ENCODE measurements at places on chromosomes 5 and 9.

- DNase-seq: no peak
These were observed 260.8 kb downstream of the PAPPA start for GRCh38 chr9:116414374-116414773.

DNA sequence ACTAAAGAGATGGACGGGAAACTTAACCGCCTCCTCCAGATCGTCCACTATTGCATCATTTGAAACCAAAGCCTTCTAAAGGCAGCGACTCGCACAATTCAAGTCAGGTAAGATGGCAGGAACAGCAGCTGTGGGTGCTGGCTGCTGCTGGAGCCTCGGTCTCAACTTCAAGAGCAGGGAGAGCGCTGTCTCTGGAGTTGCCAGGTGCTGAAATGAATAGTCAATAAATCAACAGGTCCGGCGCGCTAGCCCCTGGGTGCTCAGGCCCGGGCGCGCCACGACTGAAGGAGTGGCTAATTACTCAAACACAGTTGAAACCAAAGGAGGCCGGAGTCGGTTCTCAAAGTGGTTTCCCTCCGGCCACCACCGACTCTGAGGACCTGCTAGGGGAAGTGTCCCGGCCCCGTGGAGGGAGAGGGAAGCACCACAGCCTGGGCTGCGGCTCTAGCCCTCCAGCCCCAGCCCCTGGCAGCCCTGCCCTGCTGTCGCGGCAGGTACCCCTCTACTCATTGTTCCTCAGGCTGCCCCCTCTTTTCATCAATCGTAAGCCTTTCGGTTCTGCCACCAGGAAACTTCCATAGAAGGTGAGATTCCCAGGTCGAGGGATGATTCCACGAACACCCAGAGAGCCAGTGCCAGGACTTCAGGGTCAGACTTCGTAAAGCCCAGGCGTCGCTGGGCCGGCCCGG is 804 bp downstream of the TTC39B start:
- peak; percentile 15 for DNase-seq

DNA sequence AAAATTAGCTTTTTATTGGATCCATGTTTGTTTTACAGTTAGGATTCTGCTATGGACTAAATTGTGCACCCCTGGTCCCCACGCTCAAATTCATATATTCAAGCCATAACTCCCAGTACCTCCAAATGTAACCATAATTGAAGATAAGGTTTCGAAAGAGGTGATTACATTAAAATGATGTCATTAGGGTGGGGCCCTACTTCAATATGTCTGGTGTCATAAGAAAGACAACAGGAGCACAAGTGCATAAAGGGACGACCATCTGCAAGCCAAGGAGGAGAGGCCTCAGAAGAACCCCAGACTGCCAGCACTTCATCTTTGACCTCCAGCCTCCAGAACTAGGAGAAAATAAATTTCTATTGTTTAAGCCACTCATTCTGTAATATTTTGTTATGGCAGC is 7.4 kb upstream of the HNRNPA0 start:
- DNase-seq: peak; percentile 43

DNA sequence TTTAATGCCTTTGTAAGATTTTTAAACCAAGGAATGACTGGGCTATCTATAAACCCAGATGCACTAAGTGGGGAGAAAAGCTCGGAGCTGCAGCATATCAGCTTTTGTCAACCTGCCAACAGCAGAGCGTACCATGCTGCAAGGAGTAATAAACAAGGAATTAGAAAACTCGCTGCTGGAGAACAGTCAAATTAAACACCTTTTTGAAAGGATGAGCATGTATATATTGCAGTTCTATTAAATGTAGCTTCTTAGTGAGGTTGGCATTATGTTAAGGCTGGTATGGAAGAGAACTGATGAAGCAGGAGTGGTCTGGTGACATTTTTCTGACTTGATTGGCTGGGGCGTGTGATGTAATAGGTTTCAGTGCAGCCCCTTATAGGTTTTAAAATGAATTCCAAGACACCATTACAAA is 74.7 kb downstream of the PIK3R1 start:
- no peak for DNase-seq

GRCh38 chr5:26553079-26553478 is 485.3 kb downstream of the CDH9 start:
- DNase-seq: no peak

- DNase-seq: no peak
These were observed 10.5 kb upstream of the AHRR start for GRCh38 chr5:310941-311434.

DNA sequence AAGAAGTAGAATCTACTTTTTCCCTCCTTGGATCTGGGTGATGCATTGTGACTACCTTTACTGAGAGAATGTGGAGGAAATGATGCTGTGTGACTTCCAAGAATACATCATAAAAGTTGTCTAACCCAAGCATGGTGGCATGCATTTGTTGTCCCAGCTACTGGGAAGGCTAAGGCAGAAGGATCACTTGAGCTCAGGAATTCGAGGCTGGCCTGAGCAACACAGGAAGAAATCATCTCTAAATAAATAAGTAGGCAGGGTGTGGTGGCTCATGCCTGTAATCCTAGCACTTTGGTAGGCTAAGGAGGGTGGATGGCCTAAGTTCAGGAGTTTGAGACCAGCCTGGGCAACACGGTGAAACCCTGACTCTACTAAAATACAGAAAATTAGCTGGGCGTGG is 143.2 kb upstream of the VLDLR start:
- DNase-seq: no peak

- no peak for DNase-seq
These were observed 56.5 kb downstream of the PDE4D start for GRCh38 chr5:59837071-59837470.

GRCh38 chr5:125148706-125149105 is 402.3 kb upstream of the ZNF608 start:
- peak; percentile 6 for DNase-seq

DNA sequence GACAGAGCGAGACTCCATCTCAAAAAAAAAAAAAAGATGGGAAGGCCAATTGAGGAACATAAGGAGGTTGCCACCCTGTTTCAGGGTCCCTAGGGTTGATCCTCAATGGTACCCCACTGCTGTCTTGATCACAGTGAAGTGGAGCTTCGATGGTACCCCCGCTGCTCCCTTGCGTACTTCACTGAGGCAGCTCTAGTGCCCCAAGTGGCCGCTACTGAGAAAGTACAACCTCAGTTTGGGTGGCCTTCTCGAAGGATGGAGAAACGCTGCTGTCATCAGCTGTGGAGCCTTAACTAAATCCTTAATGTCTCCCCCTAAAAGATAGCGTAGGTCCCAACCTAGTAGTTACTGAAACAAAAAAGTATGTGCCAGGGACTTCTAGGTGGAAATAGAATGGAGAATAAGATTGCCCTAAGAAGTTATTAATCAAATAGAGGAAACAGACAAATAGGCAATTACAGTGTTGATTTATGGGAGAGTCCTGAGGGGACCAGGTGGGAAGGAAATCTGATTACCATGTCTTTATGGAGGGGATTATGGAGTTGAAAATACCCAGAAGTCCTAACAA is 6.3 kb downstream of the TESK1 start:
- no peak for DNase-seq

DNA sequence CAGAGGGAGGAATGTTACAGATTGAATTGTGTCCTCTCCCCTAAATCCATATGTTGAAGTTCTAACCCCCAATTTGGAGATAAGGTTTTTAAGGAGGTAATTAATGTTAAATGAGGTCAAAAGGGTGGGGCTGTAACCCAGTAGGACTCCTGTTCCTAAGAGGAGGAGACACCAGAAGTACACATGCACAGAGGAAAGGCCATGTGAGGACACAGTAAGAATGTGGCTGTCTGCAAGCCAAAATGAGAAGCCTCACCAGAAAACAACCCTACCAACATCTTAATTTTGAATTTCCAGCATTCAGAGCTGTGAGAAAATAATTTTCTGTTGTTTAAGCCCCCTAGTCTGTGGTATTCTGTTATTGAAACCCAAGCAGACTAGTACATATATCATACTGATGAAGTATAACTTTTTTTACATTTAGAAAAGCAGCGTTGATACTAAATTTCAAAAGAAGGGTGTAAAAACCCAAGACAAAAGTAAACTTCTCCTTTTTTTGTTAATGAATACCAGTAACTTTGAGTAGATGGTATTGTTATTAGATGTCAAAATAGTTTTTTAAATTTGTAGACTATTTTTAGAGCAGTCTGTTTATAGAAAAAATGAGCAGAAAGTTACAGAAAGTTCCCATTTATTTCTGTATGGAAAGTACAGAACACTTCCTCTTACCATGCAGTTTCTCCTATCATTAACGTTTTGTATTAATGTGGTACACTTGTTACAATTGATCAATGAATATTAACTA is 25.1 kb downstream of the RNF180 start:
- no peak for DNase-seq

GRCh38 chr5:168311061-168311566 is 19.7 kb downstream of the WWC1 start:
- DNase-seq: no peak

GRCh38 chr5:118042076-118042475 is 946.3 kb downstream of the DTWD2 start:
- no peak for DNase-seq

DNA sequence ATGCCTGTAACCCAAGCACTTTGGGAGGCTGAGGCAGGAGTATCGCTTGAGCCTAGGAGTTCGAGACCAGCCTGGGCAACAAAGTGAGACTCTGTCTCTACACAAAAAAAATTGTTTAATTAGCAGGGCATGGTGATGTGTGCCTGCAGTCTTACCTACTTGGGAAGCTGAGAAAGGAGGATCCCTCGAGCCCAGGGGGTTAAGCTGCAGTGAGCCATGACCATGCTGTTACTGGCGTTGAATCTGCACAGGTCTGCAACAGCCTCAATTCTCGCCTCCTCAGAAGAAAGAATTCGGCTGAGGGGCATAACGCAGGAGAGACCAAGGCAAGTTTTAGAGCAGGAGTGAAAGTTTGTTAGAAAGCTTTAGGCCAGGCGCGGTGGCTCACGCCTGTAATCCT is 18.0 kb downstream of the CCT5 start:
- DNase-seq: no peak

- DNase-seq: no peak
These were observed 163.7 kb downstream of the COL23A1 start for GRCh38 chr5:178426326-178427130.

GRCh38 chr5:137822158-137822764 is 45.4 kb upstream of the MYOT start:
- no peak for DNase-seq

- peak; percentile 61 for DNase-seq
These were observed 183.2 kb upstream of the POU5F2 start for GRCh38 chr5:93924628-93925027.

DNA sequence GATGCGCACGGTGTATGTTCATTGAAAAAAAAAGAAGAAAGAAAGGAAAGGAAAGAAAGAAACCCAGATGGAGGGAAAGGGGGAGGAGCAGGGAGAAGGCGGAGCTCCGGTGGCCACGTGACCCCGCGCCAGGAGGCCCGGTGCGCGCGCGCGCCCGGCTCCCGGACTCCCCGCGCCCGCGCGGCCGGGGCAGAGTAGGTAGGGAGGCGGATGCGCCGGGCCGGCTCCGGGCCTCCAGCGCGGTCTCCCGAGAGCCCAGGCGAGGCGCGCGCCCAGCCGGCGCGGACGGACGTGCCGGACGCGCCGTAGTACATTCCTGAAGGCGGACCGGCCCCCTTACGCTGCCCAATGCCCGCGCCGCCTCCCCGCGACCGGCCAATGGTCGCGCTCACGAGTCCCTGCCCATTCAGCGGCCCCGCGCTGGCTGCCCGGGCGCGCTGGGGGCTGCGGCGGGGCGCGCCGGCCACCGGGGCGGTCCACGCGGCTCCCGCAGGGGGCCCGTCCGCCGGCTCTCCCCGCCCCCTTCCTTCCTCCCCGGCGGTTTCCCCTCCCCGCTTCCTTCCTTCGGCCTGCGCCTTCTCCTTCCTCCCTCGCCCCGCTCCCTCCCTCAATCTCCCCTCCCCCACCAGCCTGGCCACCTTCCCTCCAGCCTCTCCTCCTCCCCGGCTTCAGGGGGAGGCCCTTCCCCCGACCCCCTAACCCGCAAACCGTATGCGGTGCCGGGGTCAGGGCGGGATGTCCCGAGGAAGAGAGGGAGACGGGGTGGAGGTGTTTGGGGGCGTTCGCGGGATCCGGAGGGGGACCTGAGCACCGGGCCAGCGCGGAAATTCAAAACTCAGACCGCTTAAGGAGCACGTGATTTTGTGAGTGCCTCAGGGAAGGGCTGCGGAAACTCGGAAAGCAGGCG is 5.8 kb downstream of the PTCH1 start:
- peak; percentile 91 for DNase-seq

- no peak for DNase-seq
These were observed 38.5 kb downstream of the ABITRAM start for GRCh38 chr9:108972626-108973209.

GRCh38 chr9:33210006-33210715 is 29.8 kb upstream of the SPINK4 start:
- no peak for DNase-seq
